Stimulated activated CD4-positive, alpha-beta T cell treated with anti-CD3 and anti-CD28 coated beads, Interleukin-1b, Interleukin-23, amount 100 ng/mL, for 4 hours (primary cell): ENCODE measurements at places on chromosomes 3 and 15.

GRCh38 chr15:41585127-41586047 lies 26.4 kb downstream of the TYRO3 start:
- peak; percentile 34 for DNase-seq

DNA sequence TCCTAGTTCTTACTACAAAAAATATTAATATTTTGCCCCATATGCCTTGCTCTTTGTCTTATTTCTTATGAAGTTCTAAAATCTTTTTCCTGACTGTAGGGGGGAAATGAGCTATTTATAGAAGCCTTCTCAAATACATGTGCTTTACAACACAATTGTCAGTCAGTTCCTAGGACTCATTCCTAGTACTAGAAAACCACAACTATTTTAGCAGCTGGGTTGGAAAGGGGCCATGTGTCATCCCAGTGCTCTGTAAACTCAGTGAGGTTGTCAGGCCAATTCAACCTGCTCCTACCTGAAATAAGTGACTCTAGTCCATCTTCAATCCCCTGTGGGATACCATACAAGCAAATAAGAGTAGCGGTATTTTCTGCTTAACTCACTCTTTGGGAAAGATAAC lies 153.8 kb downstream of the ULK4 start:
- DNase-seq: no peak

- DNase-seq: no peak
Observed at GRCh38 chr3:132587401-132587800, 9.7 kb upstream of the ACKR4 start.

- no peak for DNase-seq
Observed at GRCh38 chr3:64382153-64382552, 156.9 kb upstream of the PRICKLE2 start.

DNA sequence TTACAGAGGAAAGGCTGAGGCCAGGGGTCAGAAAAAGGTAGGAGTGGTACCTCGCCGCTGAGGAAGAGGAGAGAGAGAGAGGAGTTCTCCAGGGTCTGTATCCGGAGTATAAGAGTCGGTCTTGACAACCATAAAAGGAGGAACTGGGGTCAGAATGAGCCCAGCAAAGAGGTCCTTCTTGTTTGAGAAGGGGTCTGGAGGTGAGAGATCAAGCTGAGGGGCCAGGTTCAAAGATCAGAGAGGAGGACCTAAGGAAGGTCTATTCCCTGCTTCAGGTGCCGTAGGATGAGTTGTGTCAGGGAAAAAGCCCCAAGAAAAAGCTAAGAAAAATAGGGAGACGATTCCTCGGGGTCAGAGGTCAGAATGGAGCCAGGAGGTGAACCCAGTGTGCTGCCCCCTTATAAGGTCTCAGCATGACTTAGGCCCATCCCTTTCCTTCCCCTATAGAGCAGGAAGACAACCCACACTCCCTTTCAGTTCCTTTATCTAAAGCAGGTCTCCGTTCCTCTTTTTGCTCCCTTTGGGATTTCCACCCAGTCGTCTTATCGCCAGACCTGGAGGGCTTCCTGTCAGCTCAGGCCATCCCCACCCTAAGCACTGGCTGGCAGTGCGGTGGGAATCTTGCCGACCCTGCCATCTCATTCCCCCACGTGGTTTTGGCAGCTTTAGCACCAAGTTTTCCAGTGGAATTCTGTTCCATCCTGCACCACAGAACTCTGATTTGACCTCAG lies 651 bp downstream of the MTMR14 start:
- no peak for DNase-seq

- DNase-seq: no peak
Observed at GRCh38 chr3:181915551-181915950, 203.8 kb downstream of the SOX2 start.

DNA sequence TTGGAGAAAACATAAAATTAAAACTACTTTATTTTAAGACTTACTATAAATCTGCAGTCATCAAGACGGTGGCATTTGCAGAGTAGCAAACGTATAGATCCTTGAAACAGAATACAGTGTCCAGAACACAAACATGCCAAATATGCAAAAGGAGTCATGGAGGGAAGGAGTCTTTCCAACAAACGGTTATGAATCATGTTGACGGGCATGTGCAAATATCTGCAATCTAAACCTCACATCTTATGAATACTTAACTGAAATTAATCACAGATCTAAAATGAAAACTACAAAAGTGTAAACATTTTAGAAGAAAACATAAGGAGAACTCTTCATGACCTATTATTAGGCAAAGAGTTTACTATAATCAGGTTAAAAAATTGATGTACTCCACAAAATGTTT lies 69.4 kb downstream of the TFRC start:
- DNase-seq: no peak

DNA sequence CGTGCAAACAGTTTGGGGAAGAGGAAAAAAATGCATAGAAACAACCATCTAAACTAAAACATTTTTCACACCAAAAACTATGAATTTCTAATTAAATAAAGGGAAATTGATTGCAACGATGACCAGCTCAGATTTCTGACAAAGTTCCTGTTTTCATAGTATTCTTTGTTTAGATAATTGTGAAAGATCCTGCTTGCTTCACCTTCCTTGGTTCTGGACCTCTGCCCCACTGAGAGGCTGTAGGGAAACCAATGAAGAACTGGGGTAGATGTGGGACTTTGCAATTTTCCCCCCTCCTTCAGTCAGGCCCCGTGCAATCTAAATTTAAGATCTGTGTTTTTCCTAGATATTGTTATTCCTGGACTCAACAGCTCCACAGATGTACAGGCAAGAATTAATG lies 13.8 kb upstream of the TEX264 start:
- no peak for DNase-seq

DNA sequence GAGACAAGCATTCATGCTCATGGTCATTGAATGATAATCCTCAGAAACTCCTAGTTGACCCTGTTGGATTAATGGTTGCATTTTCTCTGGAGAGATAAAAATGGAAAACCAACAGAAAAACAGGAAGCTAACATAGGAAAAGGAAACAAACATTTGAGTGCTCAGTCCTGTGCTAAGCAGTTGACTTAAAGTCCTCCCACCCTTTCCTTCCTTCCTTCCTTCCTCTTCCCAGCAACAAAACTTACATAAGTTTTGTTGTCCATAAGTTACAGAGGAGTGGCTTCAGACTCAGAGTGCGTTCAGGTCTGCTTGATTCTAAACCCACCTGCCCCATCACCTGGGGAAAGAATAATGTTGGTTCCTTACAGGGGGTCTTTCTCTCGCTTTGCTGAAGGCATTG lies 163.8 kb upstream of the RGMA start:
- no peak for DNase-seq

- no peak for DNase-seq
Observed at GRCh38 chr3:72633121-72633520, 215.1 kb downstream of the SHQ1 start.

DNA sequence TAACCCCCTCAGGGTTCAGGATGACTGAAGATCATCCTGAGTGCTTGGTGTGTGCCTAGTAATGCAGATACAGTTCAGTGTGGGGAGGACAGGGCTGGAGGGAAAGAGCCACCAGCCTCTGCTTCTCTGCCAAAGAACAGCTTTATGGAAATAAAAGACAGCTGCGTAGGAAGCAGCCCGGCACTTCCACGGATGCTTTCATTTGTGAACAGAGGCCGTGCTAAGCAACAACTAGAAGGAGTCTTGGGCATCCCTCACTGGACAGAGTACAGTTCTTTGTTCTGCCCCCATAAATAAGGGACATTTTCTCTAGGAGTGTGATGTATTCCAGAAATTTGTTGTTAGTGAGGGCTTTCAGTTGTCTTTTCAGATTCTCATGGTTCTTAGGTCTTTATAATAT lies 194.8 kb upstream of the RGMA start:
- no peak for DNase-seq

DNA sequence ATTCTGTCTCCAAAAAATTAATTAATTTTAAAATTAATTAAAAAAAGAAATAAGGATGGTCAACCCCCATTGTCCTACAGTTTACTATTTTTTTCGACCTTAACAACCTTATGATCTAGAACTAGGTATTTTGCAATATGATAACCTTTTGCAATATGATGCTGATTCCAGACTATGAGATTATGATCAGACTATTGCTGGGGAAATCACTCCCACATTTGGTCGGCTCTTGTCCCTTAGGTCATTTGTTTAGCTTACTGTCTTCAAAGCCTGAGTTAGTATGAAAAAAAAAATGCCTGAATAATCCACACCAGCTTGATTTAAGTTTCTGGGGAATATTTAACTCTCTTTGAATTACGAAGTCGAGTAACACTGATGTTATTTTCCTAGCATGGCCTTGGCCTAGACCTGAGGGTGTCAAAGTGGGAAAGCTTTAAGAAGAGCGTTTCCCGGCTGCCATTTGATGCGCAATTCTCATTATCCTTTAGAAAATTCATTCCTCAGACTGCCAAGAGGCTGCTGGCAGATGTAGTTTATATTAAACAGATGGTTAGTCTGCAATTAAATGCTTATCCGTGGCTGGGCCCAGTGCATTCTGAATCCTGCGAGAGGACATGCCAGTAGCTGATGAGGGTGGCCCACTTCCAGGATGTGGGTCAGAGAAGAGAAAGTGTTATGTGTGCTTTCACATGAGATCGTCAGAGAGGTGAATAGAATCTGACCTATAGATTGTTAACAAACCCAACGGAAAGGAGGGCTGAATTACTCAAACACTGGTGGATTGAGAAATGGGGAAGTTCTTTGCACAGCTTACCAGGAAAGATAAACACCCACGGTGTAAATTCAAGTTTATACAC lies 496.0 kb upstream of the THBS1 start:
- DNase-seq: no peak

GRCh38 chr3:196323016-196323415 lies 5.0 kb upstream of the DYNLT2B start:
- DNase-seq: no peak

GRCh38 chr3:101850246-101851051 lies 1.1 kb downstream of the NFKBIZ start:
- DNase-seq: no peak

- DNase-seq: no peak
Observed at GRCh38 chr3:22236490-22237270, 485.7 kb upstream of the ZNF385D start.

- no peak for DNase-seq
Observed at GRCh38 chr3:59699648-59700320, 650.0 kb upstream of the CFAP20DC start.

GRCh38 chr15:48636511-48636910 lies 9.0 kb downstream of the FBN1 start:
- no peak for DNase-seq

DNA sequence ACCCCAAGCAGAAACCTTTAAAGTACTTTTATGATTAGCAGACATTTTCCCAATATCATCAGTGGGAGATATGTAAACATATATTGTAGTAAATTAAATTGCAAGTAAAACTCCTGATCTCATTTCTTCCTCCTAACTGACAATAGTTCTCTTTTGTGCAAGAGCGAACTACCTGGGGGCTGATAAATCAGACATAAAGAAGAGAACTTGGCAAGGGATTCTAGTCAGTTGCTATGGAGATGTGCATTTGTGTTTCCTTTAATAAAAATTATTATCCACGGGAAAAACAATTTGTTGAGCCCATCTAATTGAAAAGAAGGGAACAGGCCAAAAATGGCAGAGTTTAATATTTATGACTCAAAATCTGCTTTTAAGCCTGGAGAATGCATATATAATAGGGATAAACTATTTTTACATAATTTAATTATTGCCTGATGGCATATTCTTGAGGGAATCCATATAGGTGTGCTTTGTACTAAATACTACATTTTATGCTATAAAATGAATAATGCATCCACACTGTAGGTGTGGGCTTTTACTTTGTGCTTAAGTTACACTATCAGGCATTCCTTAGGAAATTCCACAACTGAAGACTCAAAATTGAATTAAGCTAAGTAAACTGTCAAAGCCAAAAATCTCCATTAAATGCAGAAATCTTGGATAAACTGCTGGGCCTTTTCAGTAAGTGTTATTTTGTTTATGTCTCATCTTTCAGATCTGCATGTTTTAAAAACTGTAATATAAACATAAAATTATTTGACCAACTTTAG lies 258.1 kb downstream of the ERC2 start:
- DNase-seq: no peak

DNA sequence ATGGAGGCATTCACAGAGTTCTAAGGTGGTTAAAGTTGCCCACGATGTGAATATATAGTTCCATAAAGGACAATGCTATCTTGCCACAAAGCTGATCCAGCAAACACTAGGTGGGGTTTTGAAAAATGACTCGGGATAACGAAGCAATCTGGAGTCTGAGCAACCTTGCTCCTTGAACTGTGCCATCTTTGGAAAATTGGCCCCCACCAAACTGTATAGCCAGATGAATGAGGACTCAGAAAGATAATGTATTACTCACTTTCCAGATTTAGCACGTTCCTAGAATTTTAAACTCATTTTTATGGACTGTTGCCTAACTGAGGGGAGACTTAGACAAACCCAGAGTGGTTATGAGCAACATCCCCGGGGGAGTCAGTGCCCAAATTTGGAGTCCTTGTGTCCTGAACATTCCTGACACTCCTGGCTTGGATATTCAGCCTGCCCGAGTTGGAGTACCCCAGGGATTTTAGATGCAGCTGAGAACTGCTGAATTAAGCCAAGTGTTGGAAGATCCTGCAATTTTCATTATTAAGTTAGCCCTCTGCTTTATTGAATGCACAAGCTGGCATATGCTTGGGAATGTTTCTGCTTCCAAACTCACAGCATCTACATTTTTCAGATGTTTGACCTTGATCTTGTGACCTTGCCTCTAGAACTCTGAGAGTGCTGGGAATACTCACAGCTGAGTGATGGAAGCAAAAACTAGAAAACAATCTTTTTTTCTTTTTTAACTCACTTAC lies 8.8 kb upstream of the MAGI1 start:
- DNase-seq: no peak

GRCh38 chr3:134477938-134478337 lies 7.8 kb downstream of the ANAPC13 start:
- no peak for DNase-seq

- no peak for DNase-seq
Observed at GRCh38 chr3:76132154-76132470, 346.8 kb upstream of the ZNF717 start.

GRCh38 chr15:94858449-94858848 lies 627.1 kb downstream of the MCTP2 start:
- DNase-seq: no peak

DNA sequence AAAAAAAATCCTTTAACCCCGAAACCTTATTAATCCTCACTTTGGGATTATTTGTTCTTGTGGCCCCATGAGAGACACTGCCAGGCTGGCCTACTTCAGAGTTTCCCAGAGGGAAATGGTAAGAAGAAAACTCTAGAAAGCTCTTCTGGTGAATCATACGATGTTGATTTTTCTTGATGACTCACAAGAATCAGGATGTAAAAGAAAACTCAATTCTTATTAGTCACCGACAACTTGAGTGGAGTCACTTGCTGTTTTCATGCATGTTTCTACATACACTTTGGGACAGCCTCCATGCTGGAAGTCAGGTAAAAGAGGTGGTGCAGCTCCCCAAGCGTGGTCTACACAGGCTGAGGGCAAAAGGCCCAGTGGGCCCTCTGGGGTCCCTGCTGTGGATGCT lies 42.8 kb downstream of the MYO5C start:
- DNase-seq: no peak
